ENCODE measurements at places on chromosomes 5 and 9.
A peak's percentile ranks its signal among the peaks of the same experiment; 100 is the strongest.

DNA sequence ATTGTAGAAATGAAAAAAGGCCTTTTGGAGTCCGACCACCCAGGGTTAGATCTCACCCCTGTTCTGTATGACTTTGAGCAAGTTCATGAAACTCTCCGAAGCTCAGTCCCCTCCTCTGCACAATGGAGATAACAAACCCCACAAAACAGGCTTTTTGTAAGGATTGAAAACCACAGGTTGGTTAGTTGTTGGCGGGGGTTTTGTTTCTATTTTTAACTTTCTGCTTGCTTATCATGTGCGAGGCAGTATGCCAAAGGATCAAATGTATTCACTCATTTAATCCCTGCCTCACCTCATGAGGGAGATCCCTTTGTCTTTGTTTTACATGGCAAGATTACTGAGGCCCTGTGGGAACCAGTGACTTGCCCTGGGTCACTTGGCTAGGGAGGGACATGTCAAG lies 539.1 kb downstream of the CDK5RAP2 start:
- DNase-seq, result no peak

DNA sequence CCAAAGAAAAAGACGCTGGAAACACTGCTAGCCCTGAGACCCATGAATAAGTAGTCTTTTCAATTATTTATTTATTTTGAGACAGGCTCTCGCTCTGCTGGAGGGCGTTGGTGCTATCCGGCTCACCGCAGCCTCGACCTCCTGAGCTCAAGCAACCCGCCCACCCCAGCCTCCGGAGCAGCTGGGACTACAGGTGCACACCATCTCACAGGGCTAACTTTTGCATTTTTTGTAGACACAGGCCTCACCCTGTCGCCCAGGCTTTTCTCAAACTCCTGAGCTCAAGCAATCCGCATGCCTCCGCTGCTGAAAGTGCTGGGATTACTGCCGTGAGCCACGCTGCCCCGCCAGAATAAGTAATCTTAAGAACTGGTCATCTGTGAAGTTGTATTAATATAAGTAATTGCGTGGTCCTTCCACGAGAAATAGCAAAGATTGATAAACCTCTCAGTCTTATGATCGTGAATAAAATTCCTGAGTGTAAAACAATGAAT lies 1.6 kb downstream of the ANXA2R start:
- no peak for DNase-seq

DNA sequence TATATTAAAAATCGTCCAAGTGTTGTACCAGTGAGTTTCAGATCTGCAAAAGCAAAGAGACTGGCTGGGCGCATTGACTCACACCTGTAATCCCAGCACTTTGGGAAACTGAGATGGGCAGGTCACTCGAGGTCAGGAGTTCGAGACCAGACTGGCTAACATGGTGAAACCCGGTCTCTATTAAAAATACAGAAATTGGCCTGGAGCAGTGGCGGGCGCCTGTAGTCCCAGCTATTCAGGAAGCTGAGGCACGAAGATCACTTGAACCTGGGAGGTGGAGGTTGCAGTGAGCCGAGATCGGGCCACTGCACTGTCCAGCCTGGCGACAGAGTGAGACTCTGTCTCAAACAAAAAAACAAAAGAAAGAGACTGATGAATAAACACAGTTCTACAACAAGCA lies 18.3 kb upstream of the B4GALT1 start:
- DNase-seq, result no peak

- DNase-seq, result no peak
Observed at GRCh38 chr5:38806775-38807258, 39.0 kb upstream of the OSMR start.

- DNase-seq, result no peak
Observed at GRCh38 chr9:77909306-77909705, 122.3 kb downstream of the GNAQ start.

DNA sequence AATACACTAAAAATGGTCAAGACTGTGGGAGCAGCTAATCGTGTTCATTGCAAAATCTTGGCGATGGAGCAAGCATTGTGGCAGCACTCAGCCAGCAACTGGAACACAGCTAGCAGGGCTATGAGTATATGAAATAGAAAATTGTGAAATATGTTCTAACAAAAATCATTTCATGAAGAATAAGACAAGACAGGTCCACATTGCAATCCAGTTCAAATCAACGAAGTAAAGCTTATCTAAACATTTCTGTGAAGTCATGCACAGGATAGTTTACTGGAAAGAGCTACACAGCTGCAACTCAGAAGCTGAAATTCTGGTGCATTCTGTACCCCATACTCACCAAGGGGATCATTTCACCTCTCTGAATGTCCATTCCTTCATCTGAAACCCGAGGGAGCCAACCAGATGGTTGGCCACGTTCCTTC lies 5.3 kb upstream of the NFIL3 start:
- DNase-seq, result no peak

DNA sequence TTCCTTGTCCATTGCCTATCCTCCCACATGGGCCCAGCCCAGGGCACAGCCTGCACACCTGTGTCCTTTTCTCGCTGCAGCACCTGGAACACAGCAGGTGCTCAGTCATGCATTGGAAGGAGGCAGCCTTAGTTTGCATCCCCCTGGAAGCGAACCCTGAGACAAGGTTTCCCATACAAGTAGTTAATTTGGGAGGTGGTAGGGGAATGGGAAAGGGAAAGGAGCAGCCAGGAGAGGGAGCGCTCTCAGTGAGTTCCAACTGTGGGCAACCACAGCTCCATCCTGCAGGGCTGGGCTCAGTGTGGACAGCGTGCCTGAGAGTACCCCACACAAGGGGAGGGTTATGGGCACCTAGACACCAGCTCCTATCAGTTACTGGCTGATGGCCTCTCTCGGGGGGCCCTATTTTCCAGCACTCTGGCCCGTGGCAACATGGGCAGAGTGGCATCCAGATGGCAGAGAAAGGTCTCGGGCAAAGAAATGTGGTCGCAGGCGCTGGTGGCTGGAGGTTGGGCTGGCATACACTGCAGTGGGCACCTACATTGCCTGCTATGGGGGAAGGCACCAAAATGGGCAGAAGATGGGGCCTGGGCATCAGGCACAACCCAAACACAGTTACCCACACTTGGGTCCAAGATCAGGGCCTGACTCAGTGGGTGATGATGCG lies 50.1 kb downstream of the TSPAN17 start:
- DNase-seq, result no peak

GRCh38 chr9:6552033-6552432 lies 93.5 kb downstream of the GLDC start:
- DNase-seq, result no peak

DNA sequence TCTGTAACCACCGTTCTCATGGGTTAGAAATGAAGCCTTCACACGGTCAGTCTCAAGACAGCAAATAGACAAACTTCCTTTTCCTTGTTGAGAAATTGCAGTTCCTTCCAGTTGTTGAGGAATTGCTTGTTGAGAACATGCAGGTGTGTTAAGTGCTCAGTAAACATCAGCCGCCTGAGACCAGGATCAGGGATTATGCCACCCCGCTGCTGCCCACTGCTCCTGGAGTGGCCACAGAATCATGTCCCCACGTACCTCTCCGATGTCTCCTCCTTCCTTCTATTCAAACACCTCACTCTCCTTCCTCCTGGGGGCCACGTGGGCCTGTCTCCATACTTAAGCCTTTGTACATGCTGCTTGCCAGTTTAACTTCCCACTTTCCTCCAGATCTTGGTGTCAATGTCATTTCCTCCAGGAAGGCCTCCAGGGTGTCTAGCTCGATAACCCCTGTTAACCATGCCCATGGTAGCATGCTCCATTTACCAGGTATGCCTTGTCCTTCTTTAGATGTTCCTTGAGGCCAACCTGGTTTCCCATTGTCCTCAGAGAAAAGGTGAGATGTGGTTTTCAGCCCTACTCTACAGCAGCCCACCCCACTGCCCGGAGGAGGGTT lies 33.8 kb upstream of the RPL26L1 start:
- DNase-seq, result no peak

GRCh38 chr5:160506006-160507004 lies 84.7 kb downstream of the PTTG1 start:
- DNase-seq, result peak; percentile 47

- DNase-seq, result no peak
Observed at GRCh38 chr5:171295299-171295698, 13.7 kb upstream of the TLX3 start.

DNA sequence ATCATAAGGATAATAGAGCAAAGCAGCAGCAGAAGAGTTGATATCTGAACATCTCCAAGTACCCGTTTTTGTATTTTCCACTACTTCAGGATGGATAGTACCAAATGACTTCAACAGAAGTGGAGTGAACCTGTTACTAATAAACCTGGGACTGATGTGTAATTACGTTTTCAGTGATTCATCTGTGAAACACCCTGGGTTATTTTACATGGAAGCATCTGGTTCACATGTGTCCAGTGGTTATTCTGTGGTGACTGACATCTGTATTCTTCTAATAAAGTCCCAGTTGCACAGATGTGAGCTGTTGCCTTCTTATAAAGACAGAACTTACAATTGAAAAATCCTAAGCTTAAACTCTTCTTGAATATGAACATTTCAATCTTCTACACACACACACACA lies 139.7 kb upstream of the VCAN start:
- no peak for DNase-seq

GRCh38 chr5:117713585-117714198 lies 1139.1 kb upstream of the SEMA6A start:
- no peak for DNase-seq

GRCh38 chr5:44774279-44774880 lies 34.4 kb upstream of the MRPS30 start:
- no peak for DNase-seq

GRCh38 chr5:140998921-140999410 lies 32.7 kb downstream of the PCDHAC2 start:
- no peak for DNase-seq

- DNase-seq, result no peak
Observed at GRCh38 chr9:35538361-35539234, 48.7 kb downstream of the RUSC2 start.

- no peak for DNase-seq
Observed at GRCh38 chr9:126000731-126001580, 253.8 kb downstream of the PBX3 start.

All from stimulated activated CD8-positive, alpha-beta memory T cell treated with anti-CD3 and anti-CD28 coated beads, Interleukin-4, amount 100 ng/mL, for 4 hours (primary cell).